Stimulated activated CD4-positive, alpha-beta T cell treated with anti-CD3 and anti-CD28 coated beads, Interleukin-4, amount 100 ng/mL, for 4 hours (primary cell): ENCODE measurements at places on chromosomes 11 and 22.

DNA sequence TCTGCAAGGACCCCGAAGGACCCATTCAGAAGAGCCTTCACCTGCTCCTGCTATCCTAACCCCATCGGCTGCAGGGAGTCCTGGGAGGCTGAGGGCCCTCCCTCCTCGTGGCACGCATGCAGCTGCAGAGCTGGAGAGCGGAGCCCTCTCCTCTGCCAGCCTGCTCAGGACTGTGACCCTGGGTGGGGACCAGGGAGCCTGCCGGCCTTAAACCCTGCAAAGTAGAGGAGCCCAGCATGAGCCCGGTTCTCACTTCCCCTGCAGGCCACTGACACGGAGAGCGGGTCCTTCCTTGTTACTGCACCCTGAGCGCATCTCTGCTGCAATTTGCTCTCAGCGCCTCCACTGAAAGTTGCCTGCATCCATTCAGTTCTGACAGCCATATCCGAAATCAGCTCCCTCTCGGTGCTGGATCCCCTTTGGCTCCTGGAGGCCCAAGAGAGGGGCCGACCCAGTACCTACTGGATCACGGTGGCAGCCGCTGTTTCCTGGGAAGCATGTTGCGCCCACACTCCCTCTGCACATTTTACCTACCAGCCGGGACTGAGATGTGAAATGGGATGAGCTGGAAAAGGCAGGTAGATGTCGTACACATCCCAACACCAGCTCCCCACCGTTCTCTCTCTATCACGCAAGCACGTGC, 312.1 kb downstream of the NTM start:
- no peak for DNase-seq

- no peak for DNase-seq
These were observed 101.9 kb upstream of the OR4B1 start for GRCh38 chr11:48114740-48115139.

GRCh38 chr11:70495351-70496310, 97.3 kb downstream of the CTTN start:
- DNase-seq = no peak

DNA sequence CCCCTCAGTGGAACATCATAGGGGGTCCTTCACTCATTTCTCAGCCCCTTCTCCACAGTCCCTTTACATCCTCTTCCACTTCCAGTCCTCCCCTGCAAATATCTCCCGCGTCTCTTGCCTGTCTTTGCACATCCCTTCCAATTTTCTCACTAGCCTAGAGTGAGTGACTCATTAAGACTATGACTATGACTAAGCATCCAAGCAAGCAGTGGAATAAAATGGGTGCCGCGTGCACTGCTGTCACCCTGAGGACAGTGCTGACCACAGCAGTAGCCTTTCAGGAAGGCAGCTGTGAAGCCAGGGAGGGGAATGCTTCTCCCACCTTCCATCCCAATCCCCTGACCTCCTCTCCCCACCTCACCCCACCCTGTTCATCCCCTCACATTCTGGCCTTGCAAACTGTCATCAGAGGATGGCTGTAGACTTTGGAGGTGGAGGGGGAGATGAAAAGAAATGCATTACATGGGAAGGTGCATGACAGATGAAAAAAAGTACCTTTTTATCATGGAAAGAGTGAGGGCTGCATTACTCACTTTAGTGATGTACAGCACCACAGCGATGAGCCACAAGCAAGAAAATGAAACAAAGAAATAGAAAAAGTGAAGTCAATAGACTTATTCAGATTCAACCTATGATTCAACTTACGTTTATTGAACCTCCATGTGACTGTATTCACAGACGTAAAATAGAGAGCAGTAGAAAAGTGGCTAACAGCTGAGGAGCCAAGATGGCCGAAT, 948.2 kb downstream of the NTM start:
- DNase-seq = no peak

GRCh38 chr22:48369789-48370507, 1457.7 kb downstream of the BRD1 start:
- no peak for DNase-seq

GRCh38 chr11:134455516-134455915, 43.5 kb upstream of the B3GAT1 start:
- DNase-seq = no peak

DNA sequence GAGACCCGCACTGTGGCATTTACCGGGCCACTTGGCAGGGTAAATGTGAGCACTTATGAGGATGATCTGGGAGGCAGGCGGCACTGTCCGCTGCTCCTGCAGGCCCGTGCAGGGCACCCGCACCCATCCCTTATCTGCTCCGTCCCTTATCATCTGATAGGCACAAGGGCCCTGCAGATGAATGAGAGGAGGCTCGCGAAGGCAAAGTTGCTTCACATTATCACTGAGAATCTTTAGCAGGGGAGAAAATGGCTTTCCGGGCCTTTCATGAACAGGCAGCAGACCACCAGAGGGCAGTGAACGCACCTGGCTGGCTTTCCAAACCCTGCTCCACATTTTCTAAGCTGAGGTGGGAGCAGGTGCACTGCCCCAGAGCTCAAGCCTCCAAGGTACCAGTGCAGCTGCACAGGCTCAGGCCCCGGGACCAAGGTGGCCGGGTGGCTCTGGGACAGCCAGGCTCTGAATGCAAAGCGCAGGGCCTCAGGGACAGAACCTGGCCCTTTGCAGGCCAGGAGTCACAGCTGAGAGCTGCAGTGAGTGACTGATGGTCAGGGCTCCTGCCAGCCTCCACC, 165.6 kb downstream of the SHANK2 start:
- no peak for DNase-seq

DNA sequence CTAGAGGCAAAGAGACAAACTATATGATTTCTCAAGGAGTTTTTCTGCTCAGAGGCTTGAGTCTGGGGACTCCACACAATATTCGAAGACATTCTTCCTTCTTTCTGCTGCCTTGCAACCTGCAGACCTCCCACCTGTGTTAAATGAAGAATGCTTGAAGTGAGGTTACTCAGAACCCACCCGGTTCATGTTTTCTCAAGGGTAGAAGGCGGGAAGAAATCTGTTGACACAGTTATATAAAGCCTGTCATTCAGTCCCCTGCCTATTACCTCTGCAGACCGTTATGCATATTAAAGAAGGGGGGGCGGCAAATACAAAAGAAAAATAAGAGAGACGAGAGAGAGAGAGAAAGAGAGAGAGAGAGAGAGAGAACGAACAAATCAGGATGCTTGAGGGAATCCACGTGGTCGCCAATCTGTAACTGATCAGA, 2.2 kb upstream of the KMT2A start:
- DNase-seq = no peak

GRCh38 chr11:95519912-95520311, 269.7 kb downstream of the FAM76B start:
- no peak for DNase-seq
